GDM1 (cell line): ENCODE measurements at places on chromosomes 6 and 20.

- no peak for DNase-seq
Measured at GRCh38 chr20:13289031-13289430, 68.0 kb downstream of the ISM1 start.

DNA sequence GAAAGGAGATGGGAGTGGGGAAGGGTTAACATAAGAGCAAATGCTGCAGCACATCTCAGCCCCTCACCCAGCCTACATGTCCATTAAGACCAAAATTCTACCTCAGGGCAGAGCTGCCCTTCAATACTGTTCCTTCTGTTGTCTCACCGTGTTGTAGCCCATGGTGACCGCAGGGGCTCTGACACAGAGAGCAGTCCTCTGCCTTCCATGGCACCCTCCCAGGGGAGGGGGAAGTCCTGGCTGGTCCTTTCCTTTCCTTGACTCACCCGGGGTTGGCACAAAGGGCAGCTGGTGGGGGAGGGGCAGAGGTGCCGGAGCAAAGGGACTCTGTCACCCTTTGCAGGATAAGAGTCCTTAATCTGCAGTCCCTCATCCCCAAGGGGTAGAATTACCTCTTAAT, 15.2 kb downstream of the NKX2-2 start:
- no peak for DNase-seq

GRCh38 chr6:50820869-50821264, 2.2 kb downstream of the TFAP2B start:
- no peak for DNase-seq

DNA sequence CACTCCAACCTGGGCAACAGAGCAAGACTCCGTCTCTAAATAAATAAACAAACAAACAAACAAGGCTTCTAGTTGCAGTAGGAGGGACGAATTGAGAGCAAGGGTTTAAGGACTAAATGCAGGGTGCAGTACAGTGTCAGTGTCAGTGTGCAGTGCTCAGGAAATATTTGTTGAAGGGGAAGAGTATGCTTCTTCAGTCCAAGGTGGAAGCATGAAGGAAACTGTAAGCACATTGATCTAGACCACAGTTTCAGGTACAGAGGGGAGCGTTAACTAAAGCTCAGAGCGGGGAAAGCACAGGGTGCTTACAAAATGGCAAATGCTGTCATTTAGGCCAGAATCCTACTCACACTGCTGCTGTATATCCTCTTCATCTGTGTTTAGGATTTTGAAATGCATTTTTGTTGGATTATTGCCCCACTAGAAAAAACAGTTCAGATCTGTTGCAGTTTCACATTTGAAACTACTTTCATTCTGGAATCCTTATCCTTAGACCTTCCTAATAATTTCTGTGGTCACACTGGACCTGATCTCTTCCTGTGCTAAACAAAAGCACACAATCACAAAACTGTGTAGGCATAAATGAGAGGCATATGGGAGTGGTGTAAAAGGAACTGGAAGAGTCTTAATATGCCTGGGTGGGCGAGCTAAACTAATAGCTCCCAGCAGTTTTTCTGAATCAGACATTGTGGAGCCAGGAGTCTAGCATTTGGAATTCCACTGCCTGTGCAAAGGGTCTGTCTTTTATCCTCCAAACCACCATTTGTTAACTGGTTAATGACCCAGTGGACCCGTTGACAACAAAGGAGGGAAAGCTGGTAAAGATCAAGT, 41.4 kb downstream of the CBFA2T2 start:
- no peak for DNase-seq

DNA sequence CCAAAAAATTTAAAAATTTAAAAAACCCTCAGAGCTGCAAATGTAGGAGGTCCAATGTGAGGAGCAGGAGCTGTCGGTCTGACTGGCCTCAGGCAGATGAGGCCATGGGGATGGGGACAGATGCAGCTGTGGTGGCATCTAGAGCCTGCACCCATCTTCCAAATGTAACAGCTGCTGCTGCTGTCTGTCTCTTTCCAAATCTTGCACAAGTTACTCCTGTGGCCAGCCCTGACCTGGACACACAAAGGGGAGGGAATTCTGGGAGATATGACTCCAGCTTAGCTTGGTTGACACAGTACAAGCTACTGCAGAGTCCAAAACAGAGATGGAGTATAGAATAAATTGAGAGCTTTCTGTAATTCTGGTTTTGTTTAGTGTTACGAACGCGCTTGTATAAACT, 115.2 kb downstream of the PRND start:
- DNase-seq, result no peak

DNA sequence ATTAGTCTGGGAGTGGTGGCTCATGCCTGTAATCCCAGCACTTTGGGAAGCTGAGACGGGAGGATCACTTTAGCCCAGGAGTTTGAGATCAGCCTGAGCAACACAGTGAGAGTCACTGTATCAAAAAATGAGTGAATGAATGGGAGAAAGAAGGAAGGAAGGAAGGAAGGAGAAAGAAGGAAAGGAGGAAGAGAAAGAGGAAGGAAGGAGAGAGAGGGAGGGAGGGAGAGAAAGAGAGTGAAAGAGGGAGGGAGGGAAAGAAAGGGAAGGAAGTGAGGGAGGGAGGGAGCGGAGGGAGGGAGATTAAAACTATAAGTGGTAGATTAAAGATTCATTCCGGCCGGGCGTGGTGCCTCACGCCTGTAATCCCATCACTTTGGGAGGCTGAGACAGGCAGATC, 28.9 kb upstream of the RREB1 start:
- no peak for DNase-seq

- DNase-seq, result no peak
Measured at GRCh38 chr6:25449774-25450173, 170.6 kb downstream of the CARMIL1 start.
